Activated naive CD4-positive, alpha-beta T cell treated with anti-CD3 and anti-CD28 coated beads for 36 hours (primary cell): ENCODE measurements at places on chromosomes 3 and 15. TPM values are rescaled to one million over a fixed set of nuclear protein-coding genes. Genes with fewer than 3 reads are reported as not detected.

NFKBIZ gene
- total RNA-seq = 79.3 TPM

PRR23A gene
- not detected for total RNA-seq

GOLGA8Q gene
- total RNA-seq = 0.20 TPM

C2CD4B gene
- 0.20 TPM for total RNA-seq

PARP15 gene
- 5.1 TPM for total RNA-seq

CD276 gene
- total RNA-seq = 1.2 TPM

FOXL2 gene
- total RNA-seq = not detected

CSPG5 gene
- total RNA-seq = 0.19 TPM

GABRB3 gene
- total RNA-seq = not detected

ALPK3 gene
- total RNA-seq = 0.02 TPM

ATP13A5 gene
- total RNA-seq = not detected

CRABP1 gene
- total RNA-seq = 0.38 TPM

APPL1 gene
- total RNA-seq = 35.1 TPM

TRIM42 gene
- not detected for total RNA-seq

ELP6 gene
- 33.1 TPM for total RNA-seq

ADAMTS9 gene
- not detected for total RNA-seq
